ENCODE measurements at places on chromosomes 16 and 17.

GRCh38 chr17:35293151-35293847, 50.4 kb downstream of the SLFN5 start:
- DNase-seq, result no peak

GRCh38 chr17:80501741-80502577, 25.6 kb upstream of the NPTX1 start:
- DNase-seq, result no peak

DNA sequence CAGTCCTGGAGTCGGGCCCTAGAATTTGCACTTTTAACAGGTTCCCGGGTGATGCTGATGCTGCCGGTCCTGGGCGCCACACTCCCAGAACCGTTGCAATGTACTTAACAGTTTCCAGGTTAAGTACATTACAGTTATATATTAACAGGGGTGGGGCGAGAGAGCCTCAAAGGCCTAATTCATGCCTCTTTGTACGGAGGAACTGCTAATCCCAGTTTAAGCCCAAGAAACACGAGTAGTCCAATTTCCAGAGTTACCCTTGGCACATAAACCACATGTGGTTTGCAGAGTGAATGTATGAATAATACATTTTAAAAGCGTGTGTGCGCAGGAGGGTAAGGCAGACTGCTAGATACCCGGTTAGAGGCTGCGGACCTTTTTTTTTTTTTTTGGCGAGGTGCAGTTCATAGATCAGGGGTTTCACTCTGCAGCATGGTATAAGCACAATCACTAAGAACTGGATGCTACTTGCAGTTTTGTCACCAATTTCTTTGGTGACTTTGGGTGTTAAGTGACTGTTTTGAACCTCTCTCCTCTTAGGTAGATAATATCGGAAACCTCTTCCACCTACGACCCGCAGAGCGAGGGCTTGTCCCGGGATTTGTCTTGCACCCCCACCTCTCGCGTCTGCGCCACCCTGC, 713 bp downstream of the COX11 start:
- DNase-seq, result peak; percentile 46

DNA sequence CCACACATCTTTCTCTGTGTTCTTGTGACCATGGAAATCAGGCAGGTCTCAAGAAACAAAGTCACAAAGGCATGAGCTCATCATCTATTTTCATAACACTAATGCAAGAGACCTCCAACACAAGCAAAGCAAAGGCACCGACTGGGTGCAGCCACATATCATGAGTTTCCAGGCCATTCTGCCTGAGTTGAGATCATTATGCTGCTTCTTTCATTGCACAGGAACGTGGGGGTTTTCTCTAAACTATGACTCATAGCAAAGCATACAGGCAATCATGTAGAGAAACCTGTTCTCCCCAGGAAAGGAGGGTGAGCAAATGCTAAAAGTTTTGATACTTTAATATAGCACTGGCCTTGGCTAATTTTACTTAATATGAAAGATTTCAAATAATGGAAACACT, 60.7 kb downstream of the GRIN2A start:
- no peak for DNase-seq

GRCh38 chr17:42431758-42432161, 8.7 kb upstream of the CAVIN1 start:
- no peak for DNase-seq

DNA sequence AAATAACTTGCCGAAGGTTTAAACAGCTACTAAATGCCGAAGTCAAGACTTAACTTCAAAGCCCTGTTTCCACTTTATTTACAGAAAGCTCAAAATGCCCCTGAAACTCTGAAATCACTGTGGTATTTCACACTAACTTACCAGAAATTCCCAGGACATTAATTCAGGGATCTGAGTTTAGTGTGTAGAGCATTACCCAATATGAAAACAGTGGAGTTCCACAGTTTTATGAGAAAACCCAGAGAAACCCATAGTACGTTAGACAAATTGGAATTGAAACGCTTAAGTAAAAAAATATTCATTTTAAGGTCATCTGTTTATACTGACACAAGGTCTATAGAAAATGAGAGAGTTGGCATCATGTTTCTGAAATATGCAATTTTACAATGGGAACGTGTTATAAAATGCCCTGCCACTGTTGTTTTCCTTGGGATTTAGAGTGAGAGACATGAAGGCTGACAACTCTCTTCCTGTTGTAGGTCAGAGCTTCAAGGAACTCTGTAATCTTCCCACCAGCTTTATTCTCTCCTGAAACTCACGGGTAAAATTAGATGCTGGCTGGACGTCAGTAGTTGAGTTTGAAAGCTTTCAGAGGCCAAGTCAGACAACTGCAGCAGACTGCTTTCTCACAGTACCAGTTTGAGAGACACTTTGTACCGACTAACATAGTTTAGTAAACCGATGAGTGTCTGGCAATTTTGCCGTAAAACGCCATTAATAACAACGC, 139.4 kb upstream of the TBX2 start:
- DNase-seq, result no peak

GRCh38 chr17:40247926-40248495, 28.9 kb downstream of the WIPF2 start:
- no peak for DNase-seq

DNA sequence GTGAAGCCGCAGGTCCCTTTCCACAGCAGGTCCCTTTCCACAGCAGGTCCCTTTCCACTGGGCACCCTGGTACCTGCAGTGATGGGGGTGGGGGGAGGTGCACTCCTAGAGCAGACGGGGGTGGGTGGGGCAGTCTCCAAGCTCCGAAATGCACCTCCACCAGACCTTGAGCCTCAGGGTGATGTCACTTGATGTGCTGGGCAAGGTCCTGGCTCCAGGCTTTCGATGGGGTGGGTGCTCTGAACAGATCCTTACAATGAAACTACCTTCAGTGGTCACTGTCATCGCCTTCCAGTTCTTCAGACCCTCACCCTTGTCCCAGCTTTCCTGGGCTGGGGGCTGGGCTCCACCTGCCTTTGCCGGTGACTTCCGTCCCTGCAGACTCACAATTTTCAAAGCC, 1.5 kb upstream of the METRNL start:
- no peak for DNase-seq

- DNase-seq, result no peak
Measured at GRCh38 chr16:73058616-73059409, 10.9 kb upstream of the ZFHX3 start.

DNA sequence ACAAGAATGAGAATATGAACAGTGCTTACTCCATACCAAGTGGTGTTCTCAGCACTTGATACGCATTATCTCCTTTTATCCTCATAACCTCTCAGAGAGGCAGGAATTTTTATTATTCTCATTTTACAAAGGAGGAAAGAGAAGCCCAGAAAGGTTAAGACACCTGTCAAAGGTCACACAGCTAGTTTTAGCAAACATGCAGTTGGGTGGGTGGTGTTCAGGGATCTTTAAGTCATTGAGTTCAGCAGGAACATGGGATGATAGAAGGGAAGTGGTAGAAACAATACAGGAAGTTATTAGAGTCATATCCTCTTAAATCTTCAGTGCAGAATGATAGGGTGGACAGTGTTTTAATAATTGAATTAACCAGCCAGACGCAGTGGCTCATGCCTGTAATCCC, 95.4 kb downstream of the IRX3 start:
- no peak for DNase-seq

GRCh38 chr16:70746708-70747424, 54.1 kb downstream of the VAC14 start:
- DNase-seq, result no peak

- no peak for DNase-seq
Measured at GRCh38 chr16:58940609-58941008, 206.5 kb upstream of the GOT2 start.

- DNase-seq, result no peak
Measured at GRCh38 chr16:89553733-89554132, 6.7 kb upstream of the RPL13 start.

- no peak for DNase-seq
Measured at GRCh38 chr16:81798311-81799137, 19.4 kb downstream of the PLCG2 start.

DNA sequence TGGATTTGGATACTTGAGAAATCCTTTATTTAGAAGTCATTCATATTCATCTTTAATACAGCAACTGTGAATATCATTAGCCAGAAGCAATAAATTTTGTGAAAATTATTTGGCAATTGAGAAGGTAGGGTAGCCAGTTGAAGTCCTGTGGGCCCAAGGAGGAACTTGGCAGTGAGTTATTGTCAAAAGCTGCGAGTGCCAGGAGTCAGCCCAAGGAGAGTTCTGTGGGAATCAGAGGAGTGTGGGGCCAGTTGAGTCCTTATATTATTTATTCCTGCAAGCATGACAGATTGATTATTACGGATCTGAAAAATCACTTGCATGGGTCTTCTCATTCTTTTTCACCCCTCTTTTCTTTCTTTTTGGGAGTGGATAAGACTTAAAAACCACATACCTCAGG, 38.3 kb downstream of the PRKCA start:
- no peak for DNase-seq

GRCh38 chr16:50311891-50312501, 45.6 kb downstream of the ADCY7 start:
- no peak for DNase-seq

GRCh38 chr16:53085369-53085843, 30.6 kb downstream of the CHD9 start:
- DNase-seq, result no peak

- DNase-seq, result no peak
Measured at GRCh38 chr17:2580151-2580550, 13.3 kb upstream of the PAFAH1B1 start.

- DNase-seq, result no peak
Measured at GRCh38 chr17:36675250-36675649, 73.9 kb downstream of the MRM1 start.

- no peak for DNase-seq
Measured at GRCh38 chr17:36931096-36931696, 6.1 kb upstream of the LHX1 start.

GRCh38 chr17:48715496-48716399, 6.6 kb downstream of the PRAC1 start:
- no peak for DNase-seq

DNA sequence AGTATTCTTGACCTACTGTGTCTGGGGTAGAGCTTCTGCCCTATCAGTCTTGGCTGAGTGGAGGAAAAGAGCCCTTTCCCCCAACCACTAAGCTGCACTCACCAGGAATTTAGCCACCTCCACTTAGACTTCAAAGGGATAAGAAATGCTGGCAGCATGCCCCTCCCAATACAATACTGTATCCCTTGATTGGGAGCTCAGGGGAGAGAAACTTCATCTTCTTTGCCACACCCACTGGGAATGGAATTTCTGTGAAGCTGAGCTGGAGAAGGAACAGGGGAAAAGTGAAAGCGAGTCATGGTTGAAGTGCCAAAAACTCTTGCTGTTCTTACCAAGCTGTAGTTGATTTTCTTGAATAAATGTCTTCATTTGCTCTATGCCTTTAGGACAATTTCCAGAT, 68.8 kb downstream of the CEP112 start:
- no peak for DNase-seq

DNA sequence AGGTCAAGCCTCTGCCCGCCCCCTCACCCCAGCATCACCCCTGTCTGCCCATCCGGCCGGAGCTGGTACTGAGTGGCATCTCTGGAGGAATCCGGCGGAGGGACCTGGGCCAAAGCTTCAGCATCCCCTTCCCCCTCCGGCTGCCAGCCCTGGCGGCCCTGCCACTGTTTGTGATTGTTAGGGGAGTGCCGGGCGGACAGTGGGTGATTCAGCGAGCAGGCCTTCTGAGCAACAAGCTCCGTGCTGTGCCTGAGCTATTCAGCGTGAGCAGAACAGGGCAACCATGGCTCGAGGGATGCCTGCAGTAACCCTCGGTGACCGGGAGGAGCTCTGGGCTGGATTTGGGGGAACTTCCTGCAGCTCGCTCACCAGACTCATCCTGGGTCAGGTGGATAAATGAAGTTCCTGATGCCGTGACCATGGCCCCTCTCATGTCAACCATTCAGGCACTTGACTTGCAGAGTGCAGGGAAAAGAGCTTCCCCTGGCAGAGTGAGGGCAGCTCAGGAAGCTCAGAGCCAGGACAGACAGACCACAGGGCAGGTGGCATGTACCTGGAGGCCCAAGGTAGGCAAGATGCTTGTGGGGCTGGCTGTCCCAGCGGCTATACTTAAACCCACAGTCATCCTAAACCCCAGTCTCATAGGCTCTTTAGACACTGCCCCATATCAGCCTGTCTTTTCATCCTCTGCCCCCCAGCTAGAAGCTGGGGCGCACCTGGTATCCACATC, 24.3 kb upstream of the MLKL start:
- no peak for DNase-seq

DNA sequence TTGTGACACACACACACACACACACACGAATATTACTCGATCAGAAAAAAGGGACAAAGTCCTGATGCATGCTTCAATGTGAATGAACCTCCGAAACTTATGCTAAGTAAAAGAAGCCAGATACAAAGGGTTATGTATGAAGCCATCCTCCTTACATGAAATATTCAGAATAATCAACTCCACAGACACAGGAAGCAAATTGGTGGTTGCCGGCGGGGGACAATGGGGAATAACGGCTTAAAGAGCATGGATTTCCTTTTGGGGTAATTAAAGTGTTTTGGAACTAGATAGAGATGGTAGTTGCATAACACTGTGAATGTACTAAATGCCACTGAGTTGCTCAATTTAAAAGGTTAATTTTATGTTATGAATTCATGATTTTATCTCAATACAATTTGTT, 8.1 kb upstream of the CACNG5 start:
- DNase-seq, result no peak

GRCh38 chr17:59152925-59153324, 2.1 kb downstream of the SKA2 start:
- DNase-seq, result no peak

GRCh38 chr16:57147381-57148221, 38.2 kb downstream of the PSME3IP1 start:
- DNase-seq, result no peak

DNA sequence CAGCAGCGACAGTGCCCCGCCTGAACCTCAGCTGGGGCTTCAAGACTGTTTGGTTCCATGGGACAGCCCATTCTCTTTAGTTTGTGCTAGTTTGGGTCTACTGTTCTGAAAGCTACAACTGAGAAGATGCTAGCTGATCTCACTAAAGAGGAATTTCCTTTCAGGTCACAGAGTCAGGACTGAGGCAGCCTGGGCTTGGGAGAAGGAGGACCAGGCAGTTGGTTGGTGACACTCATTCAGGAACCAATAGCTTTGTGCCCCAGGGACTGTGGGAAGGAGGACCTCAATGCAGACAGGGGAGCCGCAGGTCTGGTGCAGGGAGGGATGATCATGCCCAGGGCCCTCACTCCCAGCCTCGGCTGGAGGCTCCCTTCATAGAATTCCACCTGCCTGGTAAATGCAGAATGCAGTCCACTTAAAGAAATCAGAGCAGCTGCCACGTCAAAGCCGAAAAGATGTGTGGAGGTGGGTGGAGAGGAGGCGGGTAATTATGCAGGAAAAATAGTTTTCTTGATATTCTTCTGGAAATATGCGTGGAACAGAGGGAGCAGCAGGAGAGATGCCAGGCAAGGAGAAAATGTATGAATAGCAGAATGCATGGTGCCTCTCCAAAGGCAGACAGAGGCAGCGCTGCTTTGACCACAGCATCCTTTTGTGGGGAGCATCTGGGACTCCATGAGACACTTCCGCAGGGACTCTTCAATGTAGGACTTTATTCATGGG, 32.6 kb upstream of the ZFP90 start:
- no peak for DNase-seq

GRCh38 chr16:89519881-89520280, 11.7 kb downstream of the SPG7 start:
- DNase-seq, result no peak

GRCh38 chr17:68777243-68777855, 176.2 kb upstream of the FAM20A start:
- DNase-seq, result peak; percentile 19

- DNase-seq, result no peak
Measured at GRCh38 chr17:34161690-34162089, 93.4 kb upstream of the CCL2 start.

GRCh38 chr16:73289232-73289631, 241.3 kb upstream of the ZFHX3 start:
- no peak for DNase-seq

GRCh38 chr17:32656886-32657285, 170.1 kb downstream of the CDK5R1 start:
- no peak for DNase-seq
